ENCODE measurements at places on chromosomes 2 and 18. TPM values are rescaled to one million over a fixed set of nuclear protein-coding genes. Genes with fewer than 3 reads are reported as not detected.

The HRH4 gene
- total RNA-seq, result not detected

The TOGARAM2 gene
- total RNA-seq, result 0.75 TPM

The SERPINB4 gene
- total RNA-seq, result not detected

The MROH2A gene
- total RNA-seq, result not detected

DNA sequence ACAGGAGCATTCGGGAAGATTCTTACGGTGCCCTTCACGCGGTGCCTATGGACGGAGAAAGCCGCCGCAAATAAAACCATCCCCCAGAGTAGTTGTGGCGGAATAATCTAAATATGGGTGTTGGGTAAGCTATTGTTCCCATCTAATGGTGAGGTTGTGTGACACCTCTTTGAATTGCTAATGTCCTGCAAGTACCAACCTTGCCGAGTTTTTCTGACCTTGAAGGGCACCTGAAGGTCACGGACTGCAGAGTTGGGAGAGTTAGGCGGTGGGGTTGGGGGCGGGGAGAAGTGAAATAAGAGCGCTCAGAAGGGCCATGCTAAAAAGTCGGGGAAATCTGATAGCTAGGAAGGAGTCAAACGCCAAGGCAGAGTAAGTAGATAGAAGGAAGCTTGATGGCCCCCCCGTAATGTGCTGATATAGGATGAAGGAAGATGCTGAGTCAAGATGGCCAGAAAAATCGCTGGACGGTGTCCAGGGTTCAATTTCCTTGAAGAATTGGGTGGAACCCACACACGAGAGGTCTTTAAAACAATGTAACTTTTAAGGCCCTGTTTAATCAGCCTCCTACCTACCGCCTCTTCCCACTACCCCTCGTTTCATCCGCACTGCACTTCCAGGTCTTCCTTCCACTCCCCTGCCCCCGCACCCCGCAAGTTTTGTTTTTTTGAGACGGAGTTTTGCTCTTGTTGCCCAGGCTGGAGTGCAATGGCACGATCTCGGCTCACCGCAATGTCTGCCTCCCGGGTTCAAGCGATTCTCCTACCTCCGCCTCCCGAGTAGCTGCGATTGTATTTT, 600 bp downstream of the KATNAL2 start:
- DNase-seq, result peak; percentile 70

GRCh38 chr2:3533836-3534235, 14.5 kb upstream of the ADI1 start:
- DNase-seq, result no peak

GRCh38 chr2:152549423-152549822, 167.8 kb downstream of the PRPF40A start:
- no peak for DNase-seq

- DNase-seq, result no peak
Observed at GRCh38 chr18:29004921-29005320, 828.0 kb upstream of the CDH2 start.

DNA sequence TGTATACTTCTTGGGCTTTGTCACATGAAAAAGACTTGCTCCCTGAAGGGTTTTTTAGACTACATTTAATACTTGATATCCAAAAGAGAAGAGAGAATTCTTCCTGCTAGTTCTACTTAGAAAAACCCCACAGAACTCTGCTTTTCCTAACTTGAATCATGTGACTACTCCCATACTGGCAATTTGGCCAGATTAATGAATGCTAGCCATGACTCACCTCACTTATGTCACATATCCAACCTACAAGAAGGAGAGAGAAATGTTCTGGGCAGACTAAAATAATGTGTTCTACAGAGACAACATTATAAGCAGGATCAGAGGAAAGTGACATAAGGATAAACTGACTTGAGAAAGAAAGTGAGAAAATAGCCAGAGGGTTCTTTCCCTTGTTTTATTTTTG, 249.3 kb upstream of the GULP1 start:
- DNase-seq, result peak; percentile 69

DNA sequence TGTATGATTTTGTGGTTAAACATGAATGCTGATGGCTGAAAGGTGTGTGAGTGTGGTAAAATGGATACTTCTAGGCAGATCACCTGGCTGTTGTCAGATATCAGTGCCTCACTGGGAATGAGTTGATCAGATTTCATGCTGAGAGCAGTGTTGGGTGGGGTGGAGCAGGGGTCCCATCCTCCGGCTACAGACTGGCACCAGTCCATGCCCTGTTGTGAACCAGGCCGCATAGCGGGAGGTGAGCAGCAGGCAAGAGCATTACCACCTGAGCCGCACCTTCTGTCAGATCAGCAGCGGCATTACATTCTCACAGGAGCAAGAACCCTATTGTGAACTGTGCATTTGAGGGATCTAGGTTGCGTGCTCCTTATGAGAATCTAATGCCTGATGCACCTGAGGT, 78.7 kb downstream of the GLI2 start:
- no peak for DNase-seq

DNA sequence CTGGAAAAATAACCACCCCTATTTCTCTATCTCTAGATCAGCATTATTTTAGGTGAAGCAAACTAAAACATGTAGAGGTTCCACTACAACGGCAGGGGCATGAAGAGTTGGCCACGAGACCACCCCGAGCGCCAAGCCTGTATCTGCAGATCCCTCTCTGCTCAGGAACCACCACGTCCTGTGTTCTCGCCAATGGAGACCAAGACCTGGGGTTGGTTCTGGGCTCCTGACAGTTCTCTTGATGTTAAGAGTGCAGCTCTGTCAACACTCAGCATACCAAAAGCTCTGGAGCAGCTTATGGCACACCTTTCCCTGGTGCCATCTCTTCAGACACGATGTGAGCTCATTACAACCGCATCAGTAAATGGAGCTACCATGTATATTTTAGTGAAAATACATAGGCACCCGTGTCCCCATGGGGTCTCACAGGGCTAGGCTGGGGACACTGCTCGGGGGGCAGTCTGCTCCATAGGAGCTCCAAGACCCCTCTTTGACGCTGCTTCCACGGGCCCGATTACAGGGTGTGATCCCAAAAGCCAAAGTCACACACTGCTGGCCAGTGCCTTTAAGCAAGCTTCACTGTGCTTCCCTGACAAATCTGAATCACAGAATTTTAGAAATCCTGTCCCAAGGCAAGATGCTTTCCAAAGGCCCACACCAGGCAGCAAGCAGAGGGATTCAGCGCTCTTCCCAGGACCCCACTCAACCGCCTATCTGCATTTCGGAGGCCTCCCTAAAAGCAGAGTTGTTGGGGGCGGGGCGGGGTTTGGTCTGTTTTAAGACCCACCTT, 72.2 kb downstream of the EMILIN2 start:
- DNase-seq, result no peak

GRCh38 chr2:17830053-17831034, 14.1 kb downstream of the MSGN1 start:
- peak; percentile 72 for DNase-seq

DNA sequence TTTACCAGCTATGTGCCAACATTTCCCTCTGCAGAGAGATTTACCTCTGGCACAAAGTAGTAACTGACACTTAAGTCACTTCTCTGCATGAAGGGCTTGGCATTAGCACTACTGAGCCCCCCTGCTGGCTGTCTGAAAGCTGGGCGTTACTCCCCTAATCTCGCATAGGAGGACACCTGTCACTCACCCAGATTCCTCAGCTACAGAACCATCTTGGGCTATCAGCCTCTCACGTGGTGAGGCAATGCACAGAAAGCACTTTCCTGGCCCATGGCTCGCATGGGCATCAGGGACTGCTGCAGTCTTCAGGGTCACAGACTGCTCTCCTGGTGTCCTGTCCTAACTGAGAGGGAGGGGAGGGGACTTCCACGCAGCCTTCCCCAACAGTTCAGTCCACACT, 12.0 kb downstream of the SERPINE2 start:
- DNase-seq, result no peak

- no peak for DNase-seq
Observed at GRCh38 chr2:216606551-216607276, 26.5 kb upstream of the IGFBP2 start.
